ENCODE measurements at places on chromosomes 1 and 21.

DNA sequence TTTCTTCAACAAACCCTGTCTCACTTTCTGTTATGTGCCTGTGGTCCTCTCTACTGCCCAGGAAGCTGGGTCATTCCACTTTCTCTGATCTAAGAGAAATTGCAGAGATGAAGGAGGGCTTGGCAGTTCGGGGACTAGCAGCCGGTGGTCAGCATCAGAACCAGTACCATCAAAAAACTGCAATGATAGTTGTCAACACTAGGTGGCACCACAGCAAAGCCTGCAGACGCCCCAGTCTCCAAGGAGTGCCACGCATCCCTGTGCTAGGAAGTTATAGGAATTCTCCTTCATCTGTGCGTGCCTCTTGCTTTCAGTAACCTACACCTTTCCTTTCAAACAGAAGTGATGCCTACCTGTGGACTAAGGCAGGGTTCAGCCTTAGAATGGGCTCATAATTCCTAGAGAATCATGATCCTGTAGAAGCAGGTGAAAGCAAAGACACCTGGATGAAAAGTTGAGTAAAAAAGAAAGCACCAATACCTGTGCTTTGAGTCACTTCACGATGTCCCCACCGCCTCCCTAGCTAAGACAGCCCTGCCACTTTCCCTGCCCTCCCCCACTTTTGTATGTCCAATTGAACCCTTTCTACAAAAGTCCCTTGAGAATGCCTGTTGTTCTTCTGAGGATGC lies 129.2 kb downstream of the ADAMTS1 start:
- DNase-seq, result peak; percentile 57

GRCh38 chr21:10272216-10272615 lies 249.2 kb upstream of the TPTE start:
- DNase-seq, result no peak

DNA sequence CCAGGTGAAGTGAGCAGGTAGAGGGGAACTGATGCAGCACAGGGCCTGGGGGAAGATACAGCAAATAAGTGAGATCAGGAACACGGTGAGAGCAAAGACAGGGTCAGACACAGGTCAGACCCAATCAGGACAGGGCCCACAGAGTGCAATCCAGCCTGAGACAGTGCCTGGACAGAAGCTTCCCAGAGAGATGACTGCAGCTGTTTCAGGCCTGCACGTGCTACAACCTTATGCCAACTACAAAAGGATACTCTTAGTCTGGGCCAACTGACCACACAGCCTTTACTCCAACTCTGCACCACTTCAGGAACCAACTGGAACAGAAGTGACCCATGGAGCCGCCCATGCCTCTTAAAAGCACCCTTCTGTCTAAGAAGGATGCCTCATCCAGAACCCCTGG lies 228.0 kb downstream of the TOMM20 start:
- no peak for DNase-seq

DNA sequence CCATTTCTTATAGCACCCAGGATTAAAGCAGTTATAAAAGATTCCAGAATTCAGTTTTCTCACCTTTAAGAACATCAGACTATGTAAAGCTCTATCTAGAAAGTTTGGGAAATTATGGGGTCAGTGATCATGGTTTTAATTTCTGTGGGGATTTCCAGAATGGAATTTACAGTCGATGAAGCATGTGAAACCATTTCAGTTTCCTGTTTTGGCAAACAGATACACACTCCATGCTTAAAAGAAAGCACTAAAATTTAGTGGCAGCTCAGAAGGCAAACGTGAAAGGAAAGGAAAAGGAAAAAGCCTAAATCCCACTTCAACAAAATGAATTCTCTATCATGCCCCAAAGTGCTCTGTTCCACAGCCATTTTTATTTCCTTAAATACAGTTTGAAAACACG lies 60.4 kb downstream of the FYB2 start:
- DNase-seq, result no peak

- DNase-seq, result no peak
These were observed 191.2 kb upstream of the SGIP1 start for GRCh38 chr1:66342707-66343106.
